ENCODE measurements at places on chromosomes 7 and 10. TPM values are rescaled to one million over a fixed set of nuclear protein-coding genes. Genes with fewer than 3 reads are reported as not detected.
A peak's percentile ranks its signal among the peaks of the same experiment; 100 is the strongest.

GRCh38 chr10:91799612-91799975, 1.4 kb downstream of the TNKS2 start:
- DNase-seq = no peak

DNA sequence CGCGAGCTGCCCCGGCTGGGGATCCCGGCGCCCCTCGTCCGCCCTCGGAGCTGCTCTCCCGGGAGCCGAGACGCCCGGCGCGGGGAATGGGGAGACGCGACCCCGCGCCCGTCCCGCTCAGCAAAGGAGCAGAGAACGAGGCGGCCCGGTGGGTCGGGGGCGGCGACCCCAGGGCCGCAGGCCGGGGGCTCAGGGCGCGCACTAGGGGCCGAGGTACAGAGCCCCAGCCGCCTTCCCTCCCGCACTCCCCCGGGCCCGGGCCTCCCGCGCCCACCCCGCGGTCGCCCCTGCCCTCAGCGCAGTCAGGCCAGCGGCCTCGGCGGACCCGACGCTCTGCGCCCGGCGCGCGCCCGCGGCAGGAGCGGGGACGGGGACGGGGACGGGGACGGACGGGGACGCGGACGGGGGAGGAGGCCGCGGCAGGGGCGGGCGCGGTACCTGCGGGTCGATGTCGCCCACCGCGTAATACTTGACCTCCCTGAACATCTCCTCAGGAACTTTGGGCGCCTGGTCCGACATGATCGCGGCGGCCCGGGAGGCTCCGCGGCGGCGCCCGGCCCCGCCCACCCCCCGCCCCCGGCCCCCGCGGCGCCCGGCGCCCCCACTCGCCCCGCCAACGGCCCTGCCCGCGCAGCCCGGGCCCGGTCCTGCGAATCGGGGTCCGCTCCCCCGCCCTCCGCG, 373 bp downstream of the PAXIP1 start:
- no peak for DNase-seq

The UCMA gene
- not detected for total RNA-seq

DNA sequence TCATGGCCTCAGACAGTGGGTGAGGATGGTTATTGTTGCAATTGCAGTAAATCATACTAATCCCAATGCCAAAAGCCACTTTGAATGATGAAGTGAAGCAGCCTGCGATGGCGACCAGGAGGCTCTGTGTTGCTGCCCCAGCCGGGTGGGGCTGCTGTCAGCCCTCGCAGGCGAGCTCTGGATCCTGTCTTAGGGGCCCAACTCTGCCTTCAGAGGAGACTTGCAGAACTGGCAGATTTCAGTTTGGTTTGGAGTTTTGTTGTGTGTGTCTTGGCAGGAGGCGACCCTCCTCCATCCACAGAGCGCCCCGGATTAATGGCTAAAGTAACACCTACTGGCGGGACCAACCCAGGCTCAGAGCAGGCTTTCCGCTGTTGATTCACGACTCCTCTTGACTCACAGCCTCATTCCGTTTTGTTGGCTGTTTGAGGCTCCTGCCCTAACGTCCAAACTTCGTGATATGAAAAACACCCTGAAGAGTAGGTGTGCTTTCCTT, 67.9 kb upstream of the BMPER start:
- DNase-seq = no peak

The CFAP69 gene
- total RNA-seq = 60.0 TPM

- DNase-seq = peak; percentile 44
Observed at GRCh38 chr10:89390476-89391225, 1.8 kb upstream of the IFIT1 start.

The ZNF248 gene
- 8.1 TPM for total RNA-seq

- no peak for DNase-seq
Observed at GRCh38 chr7:30866939-30867338, 44.7 kb upstream of the AQP1 start.

The KIAA1217 gene
- total RNA-seq = 58.6 TPM

DNA sequence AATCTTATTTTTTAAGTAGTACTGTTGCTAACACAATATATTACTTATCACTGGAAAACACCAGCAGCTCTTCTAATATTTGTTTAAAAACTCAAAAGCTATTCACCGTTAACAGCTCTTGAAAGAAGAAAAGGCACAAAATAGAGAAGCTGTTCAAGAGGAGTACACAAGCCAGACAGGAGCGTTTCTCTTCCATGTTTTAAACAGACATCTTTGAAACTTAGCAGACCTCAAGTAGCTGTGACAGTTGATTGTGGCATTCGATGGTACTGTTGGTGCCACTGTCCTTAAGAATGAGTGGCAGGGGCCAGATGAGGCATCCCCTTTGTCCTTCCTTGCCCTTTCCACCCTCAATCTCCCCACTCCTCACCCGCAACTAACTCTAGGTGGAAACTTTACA, 81.6 kb upstream of the PRR15 start:
- no peak for DNase-seq

- no peak for DNase-seq
Observed at GRCh38 chr7:133044722-133045473, 37.0 kb downstream of the CHCHD3 start.

- DNase-seq = no peak
Observed at GRCh38 chr7:149179241-149179640, 16.1 kb upstream of the ZNF282 start.

DNA sequence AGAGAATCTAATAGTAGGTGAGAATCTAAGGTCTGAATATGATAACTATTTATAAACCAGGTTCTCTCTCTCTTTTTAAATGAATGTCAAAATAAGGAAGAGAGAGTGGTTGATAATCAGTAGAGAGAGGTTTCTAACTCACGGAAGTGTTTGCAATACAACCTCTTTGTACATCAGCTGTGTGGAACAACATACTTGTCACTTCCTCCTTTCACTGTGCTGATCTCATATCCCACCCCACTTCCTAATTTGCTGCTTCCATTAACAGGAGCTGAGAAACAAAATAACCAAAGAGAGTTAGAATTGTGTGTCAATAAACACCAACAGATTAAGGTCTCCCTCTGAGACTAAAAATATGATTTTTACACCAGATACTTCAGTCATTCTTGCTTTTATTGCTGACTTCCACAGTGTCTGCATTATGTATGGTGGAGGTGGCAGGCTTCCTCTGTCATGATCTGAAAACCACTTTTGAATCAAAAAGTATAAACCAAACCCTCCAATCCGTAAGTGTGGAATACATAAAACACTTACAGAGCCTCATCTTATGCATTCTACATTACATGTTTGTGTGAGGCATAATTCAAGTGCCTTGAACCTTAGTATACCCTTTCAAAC, 25.0 kb downstream of the CACUL1 start:
- DNase-seq = no peak

The GSDME gene
- total RNA-seq = 8.6 TPM

- DNase-seq = no peak
Observed at GRCh38 chr7:124550036-124550435, 215.6 kb downstream of the GPR37 start.

The C10orf67 gene
- 0.68 TPM for total RNA-seq

DNA sequence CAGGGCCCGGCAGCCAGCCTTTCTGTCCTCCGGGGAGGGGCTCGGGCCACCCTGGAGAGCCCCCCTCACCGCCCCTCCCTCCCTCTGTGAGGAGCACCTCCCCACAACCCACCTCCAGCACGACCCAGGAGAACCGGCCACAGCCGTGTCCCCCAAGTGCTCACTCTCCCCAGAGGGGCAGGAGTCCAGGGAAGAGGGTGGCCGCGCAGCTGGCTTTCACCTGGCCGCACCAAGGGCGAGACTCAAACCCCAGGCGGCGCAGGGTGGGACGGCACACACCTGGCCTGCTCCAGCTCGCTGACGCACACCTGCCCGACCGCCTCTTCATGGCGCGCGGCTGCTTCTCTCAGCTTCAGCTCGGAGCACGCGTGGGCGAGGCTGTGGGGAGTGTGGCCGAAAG, 73.4 kb downstream of the CFAP46 start:
- peak; percentile 5 for DNase-seq

DNA sequence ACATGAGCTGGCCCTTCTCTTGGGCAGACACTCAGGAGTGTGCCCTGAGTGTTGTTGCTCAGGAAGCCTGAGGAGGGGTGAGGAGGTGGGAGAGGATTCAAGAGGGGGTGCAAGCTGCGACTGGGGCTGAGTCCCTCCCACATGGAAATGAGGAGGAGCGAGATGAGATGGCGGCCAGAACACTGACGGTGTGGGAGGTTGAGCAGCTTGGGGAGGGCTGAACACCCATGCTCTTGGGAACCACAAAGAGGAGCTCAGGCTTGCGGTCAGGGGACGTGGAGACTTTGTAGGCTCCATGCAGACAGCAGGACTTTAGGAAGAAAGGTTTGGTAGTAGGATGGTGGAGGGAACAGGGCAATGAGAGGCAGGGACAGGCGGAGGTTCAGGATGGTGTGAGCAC, 163.2 kb upstream of the SHH start:
- no peak for DNase-seq

GRCh38 chr7:39252916-39253315, 275.2 kb downstream of the POU6F2 start:
- peak; percentile 27 for DNase-seq

- peak; percentile 78 for DNase-seq
Observed at GRCh38 chr7:74206589-74207120, 3.2 kb upstream of the LAT2 start.

DNA sequence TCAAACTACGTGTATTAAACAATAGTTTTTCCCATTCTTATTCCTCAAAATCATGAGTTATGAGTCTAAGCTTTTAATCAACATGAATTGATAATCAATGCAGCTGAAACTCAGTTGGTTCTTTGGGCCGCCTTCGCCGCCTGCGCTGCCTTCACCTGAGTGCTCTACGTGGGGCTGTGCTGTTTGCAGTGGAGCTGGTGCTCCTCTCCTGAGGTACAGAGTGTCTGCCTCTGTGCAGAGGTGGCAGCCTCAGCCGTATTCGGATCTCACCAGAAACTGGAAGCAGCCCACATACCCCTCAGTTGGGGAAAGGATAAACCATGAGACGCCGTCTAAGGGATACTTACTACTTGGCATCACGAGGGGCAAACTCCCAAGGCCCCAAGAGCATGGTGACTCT, 15.5 kb downstream of the NOM1 start:
- no peak for DNase-seq

- DNase-seq = no peak
Observed at GRCh38 chr7:74129887-74130286, 44.3 kb upstream of the EIF4H start.

DNA sequence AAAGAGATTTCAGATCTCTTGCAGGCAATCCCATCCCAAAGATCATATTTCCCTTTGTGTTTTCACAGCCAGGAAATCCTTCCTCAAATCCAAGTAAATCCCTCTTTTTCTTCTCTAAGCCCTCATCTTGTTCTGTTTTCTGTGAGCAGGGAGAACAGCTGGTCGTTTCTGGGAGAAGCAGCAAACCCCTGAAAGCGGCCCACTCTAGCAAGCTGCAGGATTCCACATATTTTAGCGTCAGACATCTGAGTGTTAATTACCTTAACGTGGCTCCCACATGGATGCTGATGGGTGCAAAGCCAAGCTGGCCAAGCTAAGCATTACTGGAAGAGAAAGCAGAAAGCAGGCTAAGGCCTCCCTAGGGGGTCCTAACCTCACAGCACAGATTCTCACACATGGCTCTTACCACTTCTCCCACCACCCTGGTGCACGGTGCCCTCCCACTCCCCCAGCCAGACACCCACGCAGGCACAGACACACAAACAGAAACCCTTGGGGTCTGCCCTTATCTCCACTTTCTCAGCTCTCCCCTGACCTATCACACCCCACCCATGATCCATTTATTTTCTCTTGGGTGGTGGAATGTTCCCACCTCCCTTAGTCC, 551.0 kb upstream of the AUTS2 start:
- DNase-seq = no peak

GRCh38 chr7:81470724-81471379, 299.0 kb downstream of the HGF start:
- DNase-seq = no peak

DNA sequence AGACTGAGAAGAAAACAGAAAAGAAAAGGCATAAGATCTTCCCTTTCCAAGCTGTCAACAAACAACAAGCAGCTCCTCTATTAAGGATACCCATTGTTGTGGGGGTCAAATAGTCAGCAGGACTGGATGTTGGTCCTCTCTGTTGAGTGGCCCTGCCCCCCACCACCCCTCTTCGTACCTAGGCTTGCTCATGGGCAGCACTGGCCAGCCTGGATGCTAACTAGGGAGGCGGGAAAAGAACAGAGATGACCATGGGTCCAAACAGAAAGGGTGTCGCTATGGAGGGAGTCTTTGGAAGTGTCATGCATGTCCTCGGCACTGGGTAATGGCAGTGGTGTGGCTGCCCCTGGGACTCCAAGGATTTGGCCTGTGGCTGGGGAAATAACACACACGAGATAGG, 45.6 kb downstream of the SPDYE5 start:
- DNase-seq = no peak

DNA sequence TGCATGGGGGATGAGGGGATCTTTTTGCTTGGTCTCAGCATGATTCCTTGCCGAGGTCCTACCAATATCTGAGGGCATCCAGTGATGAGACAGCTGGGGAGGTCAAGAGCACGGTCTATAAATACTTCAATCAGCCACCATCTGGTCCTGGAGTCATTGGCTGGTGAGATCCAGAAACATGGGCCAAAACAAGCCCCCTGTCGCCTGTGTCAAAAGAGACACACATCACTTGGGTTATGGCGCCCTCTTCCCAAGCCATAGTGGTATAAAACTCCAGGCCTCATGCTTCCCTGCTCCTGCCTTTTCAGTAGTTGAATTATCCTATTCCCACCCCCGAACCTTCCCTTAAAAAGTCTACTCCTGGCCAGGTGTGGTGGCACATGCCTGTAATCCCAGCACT, 60.9 kb downstream of the SLC35B4 start:
- DNase-seq = no peak

- DNase-seq = no peak
Observed at GRCh38 chr7:117675497-117676435, 195.9 kb downstream of the CFTR start.

GRCh38 chr7:50502001-50502684, 52.0 kb upstream of the FIGNL1 start:
- peak; percentile 88 for DNase-seq

- no peak for DNase-seq
Observed at GRCh38 chr7:116443101-116443523, 56.4 kb upstream of the CAV2 start.

The TAS2R16 gene
- not detected for total RNA-seq

- no peak for DNase-seq
Observed at GRCh38 chr10:44977287-44978212, 1.1 kb downstream of the DEPP1 start.

The CHST3 gene
- total RNA-seq = 10.7 TPM
